ENCODE measurements at places on chromosomes 2 and 18.

DNA sequence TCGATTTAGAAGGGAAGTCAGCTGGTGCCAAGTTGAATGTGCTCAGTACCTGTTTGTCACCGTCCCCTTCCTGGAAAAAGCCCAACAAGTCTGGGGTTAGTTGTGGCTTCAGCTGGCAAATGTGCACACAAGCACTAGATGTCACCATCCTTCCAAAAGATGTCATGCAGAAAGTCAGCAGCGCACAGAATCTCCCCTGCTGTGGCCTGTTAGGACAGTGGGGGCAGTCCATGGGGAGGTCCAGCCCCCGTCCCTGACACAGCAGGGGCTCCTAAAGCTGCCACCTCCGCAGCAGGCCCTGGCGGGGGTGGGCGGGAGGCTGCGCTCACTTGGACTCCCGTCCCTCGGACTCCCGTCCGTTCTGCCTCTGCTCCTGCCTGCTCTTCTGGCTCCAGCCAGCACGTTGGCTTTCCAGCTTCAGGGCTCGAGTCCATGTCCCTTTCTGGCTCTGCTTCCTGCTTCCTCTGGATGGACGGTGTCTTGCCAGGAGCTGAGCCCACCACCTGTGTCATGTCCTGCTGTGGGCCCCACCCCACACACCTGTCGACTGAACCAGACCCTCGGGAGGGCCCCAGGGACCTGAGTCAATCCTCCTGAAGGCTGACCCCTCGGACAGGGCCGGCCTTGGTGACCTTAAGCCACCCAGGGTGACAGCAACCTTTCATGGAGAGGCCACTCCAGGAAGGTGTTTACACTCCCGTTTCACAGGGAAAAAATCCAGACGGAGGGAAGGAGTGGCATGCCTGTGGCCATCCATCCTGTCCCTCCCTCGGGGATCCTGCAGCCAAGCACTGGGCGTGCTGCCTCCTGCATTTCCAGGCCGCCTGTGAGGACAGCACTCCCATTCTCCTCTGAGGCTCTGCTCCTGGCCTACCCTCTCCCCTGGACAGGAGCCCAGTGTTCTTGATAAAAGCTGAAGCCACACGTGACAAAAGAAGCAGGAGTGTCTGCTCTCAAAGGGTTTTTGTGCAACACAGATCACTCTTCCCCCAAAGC, 8.5 kb downstream of the RAB17 start:
- no peak for DNase-seq

DNA sequence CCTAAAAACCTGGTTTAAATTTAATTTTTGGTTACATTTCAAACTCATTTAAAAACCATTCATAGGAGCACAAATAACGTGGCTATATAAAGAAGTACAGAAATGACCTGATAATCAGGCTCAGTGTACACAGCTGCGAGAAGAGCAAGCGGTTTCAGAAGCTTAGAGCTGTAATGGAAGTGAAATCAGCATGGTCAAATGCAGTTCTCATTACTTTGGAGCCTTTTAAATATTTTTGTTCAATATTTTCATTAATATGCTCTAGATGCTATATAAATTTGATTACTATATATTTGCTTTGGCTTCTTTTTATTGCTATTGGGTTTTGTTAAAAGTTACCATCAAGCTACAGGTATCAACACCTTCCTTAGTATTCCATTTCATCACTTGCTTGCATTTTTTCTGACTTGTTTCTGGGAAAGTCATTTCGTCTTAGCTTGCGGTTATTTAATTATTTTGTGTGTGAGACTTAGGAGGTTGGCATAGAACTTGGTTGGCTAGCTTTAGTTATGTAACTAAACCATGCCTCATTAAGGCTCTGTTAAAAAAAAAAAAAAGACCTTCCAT, 58.7 kb downstream of the AFTPH start:
- no peak for DNase-seq

GRCh38 chr2:83233326-83233725, 1225.8 kb downstream of the SUCLG1 start:
- DNase-seq: peak; percentile 14

DNA sequence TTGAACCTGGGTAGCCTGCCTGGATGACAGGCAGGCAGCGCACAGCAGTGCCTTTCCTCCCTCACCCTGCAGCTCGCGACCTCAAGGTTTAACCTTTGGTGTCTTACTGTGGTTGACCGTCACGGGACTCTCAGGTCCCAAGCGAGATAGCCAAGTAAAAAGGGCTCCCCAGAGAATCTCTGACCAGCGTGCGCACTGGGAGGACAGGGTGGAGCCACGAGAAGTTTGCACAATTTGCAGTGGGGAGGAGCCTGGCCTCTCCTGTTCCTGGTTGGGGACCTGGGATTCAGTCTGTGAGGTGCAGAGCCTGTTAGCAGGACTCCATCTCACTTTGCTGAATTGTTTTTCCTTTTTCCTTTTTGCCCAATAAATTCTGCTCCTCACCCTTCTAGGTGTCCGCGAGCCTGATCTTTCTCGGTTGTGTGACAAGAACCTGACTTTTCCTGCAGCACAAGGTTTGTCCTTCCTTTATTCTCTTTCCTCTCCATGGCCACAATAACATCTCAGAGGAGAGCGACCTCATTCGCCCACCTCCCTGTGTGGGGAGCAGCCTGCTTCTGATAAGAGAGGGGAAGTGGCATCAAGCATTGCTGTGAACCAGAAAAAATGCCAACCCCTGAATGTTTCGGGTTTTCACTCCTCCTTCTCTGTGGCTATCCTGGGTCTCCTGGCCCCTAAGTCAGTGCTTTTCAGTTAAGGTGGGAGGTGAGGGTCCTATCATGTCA, 36.2 kb downstream of the POU3F3 start:
- DNase-seq: no peak

- no peak for DNase-seq
These were observed 204.2 kb downstream of the CYP26B1 start for GRCh38 chr2:71943238-71944182.

GRCh38 chr2:122734766-122735424, 979.4 kb downstream of the TSN start:
- peak; percentile 31 for DNase-seq

DNA sequence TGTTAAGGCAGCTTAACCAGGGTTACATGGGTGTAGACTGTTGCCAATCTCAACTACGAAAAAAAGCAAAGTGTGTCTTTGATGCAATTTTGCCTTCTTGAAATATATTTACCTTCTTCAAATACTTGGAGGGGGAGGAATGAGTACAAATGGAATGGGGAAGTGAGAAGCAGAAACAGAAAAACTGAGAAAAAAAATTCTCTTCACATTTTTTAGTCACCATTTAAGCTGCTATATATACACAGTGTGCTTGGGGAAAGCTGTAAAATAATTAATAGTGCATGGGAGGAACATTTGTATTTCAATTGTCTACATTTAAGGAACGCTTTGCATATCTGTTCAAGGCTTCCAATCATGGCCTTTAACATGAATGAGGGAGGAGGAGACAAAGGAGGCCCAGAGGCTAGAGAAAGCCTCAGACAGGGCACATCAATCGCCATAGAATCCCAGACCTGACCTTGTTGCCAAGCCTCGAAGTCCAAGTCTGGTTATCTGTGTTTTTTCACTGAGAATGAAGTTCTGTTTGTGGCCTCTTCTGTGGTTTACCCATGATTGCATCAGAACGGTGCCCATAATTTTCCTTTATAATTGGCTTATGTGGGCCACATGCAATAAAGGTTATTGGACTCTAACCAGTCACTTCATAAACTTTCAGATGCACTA, 158.6 kb downstream of the PIK3C3 start:
- peak; percentile 33 for DNase-seq

DNA sequence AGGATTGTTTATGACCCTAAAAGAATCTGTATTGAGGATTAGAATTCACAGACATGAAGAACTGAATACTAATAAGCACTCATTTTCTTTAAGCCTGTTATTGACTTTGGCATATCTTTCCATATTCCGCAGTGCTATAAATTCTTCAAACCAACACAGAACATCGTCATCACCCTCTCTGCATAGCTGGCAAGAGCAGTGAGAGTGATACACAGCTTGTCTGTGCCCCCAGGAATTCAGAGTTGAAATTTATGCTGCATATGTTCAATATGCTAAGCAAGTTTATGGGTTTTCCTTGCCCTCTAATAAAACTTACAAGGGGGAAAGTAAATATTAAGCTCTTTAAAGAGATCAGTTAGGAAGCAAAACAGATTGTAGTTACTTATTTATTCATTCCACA, 32.7 kb downstream of the CTLA4 start:
- DNase-seq: no peak

- no peak for DNase-seq
These were observed 20.0 kb upstream of the LANCL1 start for GRCh38 chr2:210496512-210496911.
